Smooth muscle cell of the umbilical artery (primary cell): ENCODE measurements at places on chromosomes 5 and 9. TPM values are rescaled to one million over a fixed set of nuclear protein-coding genes. Genes with fewer than 3 reads are reported as not detected.

Gene IFNB1
- total RNA-seq: 0.30 TPM in 1 of 2 replicates, not detected in the other

Gene PSD2
- under 0.01 and 0.05 TPM in 2 replicates for total RNA-seq

Gene OBP2A
- not detected in 2 replicates for total RNA-seq

Gene TCERG1
- total RNA-seq: 31.2 and 50.7 TPM in 2 replicates

Gene PCDHA8
- total RNA-seq: under 0.01 and 0.23 TPM in 2 replicates

Gene C9orf153
- total RNA-seq: 0.30 and 1.1 TPM in 2 replicates

Gene DMRT3
- total RNA-seq: not detected in 2 replicates

Gene SPINK1
- 0.23 and 0.59 TPM in 2 replicates for total RNA-seq

Gene PFN3
- not detected in 2 replicates for total RNA-seq

Gene SLC36A3
- not detected in 2 replicates for total RNA-seq

Gene KCNT1
- total RNA-seq: not detected in 2 replicates
